Thoracic aorta (tissue), 2 donors: ENCODE measurements at places on chromosomes 5 and 9. TPM values are rescaled to one million over a fixed set of nuclear protein-coding genes. Genes with fewer than 3 reads are reported as not detected.

PKD2L2 gene
- not detected for total RNA-seq

HRCT1 gene
- 20.4 TPM for total RNA-seq

GLRA1 gene
- not detected for total RNA-seq

CTXN3 gene
- total RNA-seq = not detected

DNA sequence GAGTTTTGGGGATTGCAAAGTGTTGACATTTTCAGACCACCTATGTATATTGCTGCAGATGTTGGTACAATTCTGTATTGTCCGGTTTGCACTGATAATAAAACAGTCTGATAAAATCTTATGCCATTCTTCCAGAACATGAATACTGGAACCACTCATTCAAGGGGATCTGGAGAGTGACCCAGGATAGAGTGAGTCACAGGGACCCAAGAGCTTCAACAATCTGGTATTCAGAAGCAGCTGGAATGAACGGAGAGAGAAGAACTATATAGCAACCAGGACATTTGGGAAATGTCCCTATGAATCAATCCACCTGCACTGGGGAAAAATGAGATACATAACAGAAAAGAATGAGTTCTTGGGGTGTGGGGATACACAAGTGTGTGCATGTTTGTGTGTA lies 73.3 kb downstream of the SH3TC2 start:
- DNase-seq = no peak

GRCh38 chr9:2289263-2289662 lies 274.1 kb downstream of the SMARCA2 start:
- no peak for DNase-seq

- DNase-seq = no peak
Observed at GRCh38 chr9:87830446-87830845, 52.2 kb upstream of the SPATA31E1 start.

DNA sequence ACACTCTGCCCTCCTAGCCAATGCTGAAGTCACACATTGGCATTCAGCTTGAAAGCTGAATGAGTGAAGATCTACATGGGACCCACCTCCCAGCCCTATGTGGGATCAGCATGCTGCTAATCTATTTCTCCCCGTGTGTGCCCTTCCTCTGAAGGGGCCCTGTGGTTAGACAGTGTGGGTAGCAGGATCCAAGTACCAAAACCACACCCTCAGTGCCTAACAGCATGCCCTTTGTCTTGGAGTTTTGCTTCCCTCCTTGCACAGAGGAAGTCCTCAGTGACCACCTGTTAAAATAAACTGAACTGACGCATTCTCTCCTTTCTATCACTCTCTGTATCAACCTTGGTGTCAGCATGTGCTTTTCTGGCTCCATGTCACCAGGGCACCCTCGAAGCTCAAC lies 25.0 kb downstream of the SH3TC2 start:
- no peak for DNase-seq

DNA sequence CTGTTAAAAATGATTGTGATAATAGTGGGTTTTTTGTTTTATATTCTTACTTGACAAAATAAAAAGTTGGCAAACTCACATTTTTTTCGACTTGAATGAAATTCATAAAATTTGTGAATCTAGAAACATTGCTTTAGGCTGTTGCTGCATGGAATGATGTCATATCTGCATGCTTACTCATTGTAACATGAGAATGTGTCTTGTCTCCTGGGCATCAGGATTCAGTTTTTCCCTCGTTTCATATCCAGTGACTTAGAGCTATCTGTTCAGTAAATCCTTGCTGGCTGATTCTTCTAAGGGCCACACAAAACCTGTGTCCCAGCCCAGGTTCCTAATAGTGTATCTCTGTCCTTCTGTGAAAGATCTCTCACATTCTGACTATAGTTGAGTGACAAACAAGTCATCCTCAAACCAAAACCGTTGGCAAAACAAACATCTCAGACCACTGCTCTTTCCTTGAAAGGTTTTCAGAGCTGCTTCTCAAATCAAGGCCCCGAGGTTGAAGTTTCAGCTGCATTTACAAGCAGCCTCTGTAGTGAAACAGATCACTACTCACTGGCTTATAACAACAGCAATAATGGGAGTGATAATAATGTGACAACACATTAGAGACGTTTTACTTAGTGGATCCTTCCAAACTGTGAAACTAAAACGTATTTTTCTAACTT lies 95.0 kb downstream of the NPR3 start:
- no peak for DNase-seq

DNA sequence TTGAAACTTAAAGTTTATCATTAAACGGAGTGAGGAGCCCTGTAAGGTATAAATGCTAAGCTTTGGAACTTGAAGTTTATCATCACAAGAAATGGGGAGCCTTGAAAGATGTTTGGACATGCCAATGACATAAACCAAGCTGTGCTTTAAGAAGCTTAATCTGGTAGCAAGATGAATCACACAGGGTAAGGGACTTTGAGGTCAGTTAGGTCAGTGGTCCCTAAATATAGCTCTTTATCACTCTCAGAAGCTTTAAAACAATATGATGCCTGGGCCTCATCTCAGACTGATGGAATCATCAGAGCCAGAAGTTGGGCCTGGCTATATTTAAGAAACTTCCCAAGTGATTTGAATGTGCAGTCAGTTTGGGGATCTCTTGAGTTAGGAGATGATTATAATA lies 85.7 kb downstream of the TNC start:
- no peak for DNase-seq

GRCh38 chr9:88781628-88782391 lies 209.5 kb upstream of the S1PR3 start:
- DNase-seq = no peak

DNA sequence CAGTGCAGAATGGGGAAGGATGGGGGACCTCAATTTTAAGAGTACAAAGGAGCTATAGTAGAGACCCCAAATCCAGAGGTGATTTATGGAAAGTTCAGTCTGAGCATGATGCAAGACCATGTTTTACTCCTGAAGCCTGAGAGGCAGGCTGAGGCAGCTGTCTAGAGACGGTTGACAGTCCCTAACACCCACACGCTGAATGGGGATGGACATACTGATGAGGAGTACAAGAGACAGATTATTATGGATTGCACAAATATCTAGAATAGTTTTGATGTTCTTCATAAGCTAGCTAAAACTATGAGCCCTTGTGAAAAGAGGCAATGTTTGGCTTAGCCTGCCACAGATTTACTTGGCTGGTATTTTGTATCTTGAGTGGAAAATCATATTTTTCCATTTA lies 64.5 kb downstream of the PRR16 start:
- no peak for DNase-seq

DNA sequence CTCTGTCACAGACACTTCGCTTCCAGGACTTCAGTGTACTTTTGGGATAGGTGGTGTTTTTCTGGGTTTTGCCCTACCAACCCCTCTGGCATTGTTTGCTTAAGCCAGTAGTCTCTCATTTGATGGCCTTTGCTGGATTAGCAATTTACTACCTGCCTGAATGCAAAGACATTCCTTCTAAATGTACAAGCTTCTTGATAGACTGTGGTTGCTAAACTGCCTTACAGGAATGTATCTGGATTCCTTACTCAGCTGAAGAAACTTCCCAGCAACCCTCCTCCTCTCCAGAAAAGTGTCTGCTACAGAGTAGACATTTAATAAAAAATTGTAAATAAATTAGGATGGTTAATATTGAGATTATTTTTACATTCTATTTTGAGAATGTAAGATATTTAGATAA lies 1916.7 kb downstream of the EFNA5 start:
- no peak for DNase-seq

GRCh38 chr5:159337016-159337955 lies 7.0 kb upstream of the IL12B start:
- no peak for DNase-seq

- DNase-seq = no peak
Observed at GRCh38 chr5:143025971-143026370, 255.8 kb downstream of the ARHGAP26 start.

DNA sequence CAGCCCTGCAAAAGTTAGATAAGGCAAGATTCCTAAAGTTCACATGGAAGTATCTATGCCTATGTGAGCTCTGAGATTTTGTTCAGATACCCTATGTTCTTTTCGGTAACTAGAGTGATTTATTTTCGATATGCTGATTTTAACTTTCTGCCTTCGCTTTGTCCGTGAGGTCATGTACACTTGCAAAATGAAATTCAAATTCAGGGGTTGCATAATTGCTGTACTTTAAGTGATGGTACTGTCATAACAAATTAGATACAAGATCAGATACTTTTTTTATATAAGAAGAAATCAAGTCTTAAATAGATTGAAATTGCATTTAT lies 350 bp upstream of the ECPAS start:
- DNase-seq = no peak

DNA sequence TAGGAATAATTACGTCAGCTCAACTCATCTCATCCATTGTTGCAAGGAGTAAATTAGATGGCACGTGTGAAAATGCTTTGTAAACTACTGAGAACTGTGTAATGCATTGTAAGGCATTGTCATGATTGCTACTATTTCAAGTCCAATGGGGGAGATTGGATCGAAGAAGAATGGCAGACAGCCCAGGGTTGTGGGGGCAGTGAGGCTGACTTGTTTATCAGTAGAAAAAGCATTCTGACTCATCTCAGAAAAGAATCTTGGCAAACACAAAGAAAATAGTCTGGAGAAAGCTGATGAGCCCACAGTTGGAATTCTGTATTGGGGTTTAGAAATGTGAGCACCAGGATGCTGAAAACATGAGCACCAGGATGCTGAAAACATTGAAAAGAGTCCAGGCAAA lies 28.0 kb upstream of the DAP start:
- DNase-seq = no peak

- no peak for DNase-seq
Observed at GRCh38 chr9:85118990-85119755, 449.6 kb downstream of the NTRK2 start.
